ENCODE measurements at places on chromosomes 1 and 21.

DNA sequence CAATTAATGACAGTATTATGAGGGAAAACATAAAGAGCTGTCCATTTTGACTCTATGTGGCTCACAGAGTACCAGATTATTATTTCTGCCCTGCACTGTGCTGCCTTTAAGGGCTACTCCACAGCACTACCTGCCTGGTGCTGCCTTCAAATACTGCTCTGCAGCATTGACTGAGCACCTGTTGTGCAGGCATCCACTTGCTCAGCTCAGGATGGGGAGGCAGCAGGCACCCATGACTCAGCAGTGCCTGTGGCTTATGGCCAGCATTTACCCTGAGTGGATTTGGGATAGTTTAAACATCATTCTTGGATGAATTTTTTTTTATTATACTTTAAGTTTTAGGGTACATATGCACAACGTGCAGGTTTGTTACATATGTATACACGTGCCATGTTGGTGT, 953 bp upstream of the KPRP start:
- no peak for DNase-seq

GRCh38 chr1:234607109-234608024, 2.6 kb downstream of the IRF2BP2 start:
- peak; percentile 49 for DNase-seq

DNA sequence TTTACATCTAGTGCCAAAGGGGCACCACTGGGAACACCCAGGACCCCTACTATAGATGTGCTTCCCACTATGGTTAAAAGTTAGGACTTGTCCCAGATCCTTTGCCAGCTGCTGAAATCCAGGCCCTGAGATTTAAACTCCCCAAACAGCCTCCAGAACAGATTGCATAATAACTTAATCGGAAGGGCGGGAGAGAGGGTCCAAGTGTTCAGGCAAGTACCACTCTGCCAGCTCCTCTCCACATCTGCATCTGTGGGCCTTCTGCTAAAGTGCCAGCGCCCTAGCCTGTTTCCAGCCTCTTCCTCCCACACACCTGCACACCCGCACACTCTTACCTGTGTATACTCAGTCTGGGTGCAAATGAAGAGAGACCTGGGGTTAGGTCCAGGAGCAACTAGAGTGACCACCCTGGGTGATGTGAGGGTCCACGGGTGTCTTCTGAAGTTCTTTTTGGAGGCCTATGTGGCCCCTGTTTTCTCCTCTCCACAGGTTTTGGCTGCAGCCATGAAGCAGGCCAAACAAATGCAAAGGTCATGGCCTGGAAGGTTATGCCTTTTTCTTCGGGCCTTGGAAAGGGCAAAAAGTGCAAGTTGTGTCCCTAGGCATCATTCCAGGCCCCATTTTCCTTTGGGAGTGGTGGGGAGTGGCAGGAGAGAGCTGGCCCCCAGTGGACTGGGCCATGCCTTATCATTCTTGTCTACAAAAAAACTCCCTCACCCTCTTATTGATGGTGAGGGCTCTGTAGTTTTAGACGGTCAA, 29.3 kb downstream of the KIRREL1 start:
- DNase-seq, result no peak

- DNase-seq, result no peak
Measured at GRCh38 chr1:189530162-189530561, 947.5 kb downstream of the BRINP3 start.

DNA sequence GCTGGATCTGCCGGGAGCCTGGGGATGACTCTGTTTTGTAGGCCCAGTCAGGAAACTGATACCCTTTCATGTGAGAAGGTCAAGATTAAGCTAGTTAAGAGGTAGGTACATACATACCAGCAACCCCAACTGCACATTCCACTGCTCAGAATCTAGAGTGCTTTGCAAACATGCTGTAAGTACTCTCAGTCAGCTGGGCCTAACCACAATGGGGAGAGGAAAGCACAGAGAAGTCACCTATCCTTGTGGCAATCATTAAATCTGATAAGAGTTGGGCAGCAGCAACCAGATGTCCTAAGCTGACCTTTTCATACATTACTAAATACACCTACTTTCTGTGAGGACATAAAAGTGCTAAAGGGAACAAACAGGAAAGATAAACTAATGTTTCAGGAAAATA, 2.5 kb downstream of the ETV3 start:
- DNase-seq, result peak; percentile 13

GRCh38 chr1:14612256-14612655, 13.8 kb downstream of the KAZN start:
- DNase-seq, result no peak

GRCh38 chr1:51433972-51434510, 85.0 kb downstream of the EPS15 start:
- DNase-seq, result no peak

DNA sequence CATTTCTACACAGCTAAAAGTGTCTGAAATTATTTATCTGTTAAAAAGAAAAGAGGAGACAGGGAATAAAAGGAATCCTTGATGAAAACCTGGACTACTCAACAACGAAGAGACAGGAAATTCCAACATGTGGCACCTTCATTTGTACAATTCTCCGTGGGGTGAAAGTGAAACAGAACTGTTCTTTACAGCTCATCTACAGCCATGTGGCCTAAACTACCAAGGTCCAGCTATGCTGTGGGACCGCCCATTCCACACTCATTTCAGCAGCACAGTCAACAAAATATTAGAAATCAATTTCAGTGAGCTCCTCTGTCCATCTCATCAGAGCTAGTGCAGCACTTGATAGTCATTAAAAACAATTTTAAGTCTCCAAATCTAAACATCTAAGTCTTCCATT, 44.0 kb downstream of the UBR4 start:
- DNase-seq, result no peak

DNA sequence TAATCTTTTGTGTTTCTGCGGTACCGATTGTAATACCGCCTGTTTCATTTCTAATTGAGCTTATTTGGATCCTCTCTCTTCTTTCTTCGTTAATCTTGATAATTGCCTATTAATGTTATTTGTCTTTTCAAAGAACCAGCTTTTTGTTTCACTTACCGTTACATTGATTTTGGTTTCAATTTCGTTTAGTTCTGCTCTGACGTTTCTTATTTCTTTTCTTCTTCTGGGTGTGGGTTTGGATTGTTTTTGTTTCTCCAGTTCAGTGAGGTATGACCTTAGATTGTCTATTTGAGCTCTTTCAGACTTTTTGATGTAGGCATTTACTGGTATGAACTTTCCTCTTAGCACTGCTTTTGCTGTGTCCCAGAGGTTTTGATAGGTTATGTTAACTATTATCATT, 9.4 kb downstream of the OR2M2 start:
- DNase-seq, result no peak

DNA sequence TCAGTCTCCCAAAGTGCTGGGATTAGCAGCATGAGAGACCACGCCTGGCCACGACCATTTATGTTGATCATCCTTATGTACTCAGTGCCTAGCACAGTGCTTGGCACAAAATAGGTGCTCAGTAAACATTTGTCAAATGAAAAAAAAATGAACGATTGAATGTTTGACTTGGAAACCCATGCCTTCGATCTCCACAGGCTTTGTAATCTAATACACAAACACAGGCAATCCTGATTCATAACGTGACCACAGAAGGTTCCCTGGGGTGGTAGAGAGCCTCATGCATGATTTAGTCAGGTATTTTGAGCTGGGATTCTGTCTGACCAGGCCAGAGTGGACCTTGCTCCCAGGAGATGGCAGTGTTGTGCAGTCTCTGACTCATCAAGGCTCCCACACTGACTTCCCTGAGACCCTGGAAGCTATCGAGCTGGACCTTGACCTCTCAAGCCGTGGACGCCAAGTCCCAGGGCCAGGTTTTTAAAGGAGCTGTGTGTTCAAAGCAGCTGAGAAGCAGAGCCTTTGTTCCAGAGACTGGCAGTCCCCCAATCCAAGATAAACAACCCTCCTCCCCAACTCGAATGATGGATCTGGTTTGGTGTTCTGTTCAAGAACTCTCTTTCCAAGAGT, 81.1 kb downstream of the PGM1 start:
- peak; percentile 13 for DNase-seq

DNA sequence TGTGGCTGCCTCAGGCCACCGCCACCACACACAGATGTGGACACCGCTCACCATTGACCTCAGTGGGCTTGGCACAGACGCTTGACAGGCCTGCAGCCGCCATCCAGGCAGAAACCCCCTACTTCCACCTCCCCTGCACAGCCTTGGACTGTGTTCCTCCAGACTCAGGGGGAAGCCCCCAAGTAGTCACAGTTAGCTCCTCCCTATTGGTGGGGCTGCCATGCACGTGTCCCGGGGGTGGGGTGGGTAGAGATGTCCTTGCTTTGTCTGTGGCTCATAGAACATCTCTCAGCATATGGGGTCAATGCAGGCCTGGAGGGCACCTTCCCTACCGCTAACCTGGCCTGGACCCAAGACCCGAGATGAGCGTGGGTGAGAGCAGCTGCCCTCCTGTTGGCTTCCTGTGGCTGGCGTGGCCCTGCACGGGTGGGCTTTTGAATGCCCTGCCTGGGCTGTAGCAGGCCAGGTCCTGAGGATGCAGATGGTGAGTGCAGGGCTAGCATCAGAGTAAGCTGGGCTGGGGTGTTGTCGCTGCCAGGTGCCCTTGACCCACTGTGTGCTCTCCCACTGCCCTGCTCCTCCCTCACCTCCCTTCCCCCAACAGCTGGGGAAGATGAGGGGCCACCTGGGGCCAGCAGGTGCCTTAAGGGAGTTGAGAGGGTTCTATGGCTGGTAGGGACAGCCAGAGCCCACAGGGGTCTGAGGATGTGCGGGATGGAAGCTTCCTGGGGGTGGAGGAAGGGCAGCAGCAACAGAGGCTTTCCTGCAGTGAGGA, 6.2 kb downstream of the CROCC start:
- no peak for DNase-seq

GRCh38 chr1:168671782-168672181, 57.2 kb downstream of the DPT start:
- no peak for DNase-seq

GRCh38 chr1:110634455-110635311, 28.5 kb upstream of the KCNA2 start:
- DNase-seq, result peak; percentile 88

DNA sequence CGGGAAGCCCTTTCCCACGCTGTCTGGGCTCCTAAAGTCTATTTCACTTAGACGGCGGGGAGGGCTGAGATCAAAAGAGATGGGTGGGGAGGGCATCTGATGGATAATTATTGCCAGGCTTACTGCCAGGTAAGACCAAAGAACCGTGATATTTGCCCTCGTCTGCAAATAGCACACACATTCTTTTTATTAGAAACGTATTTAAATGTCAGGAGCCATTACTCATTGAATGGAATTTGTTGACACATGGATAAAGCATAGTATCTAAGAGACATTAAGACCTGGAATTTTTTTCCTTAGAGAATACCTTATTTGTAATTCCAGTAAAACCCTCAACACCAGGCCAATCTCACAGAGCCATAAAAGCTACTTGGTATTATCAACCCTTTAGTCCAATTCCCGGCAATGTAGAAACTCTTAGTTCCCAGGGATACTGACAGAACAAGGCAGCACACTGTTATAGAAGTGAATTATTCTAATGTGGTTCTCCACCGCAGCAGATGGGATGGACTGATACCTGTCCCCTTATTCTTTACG, 10.6 kb downstream of the URB1 start:
- DNase-seq, result no peak

DNA sequence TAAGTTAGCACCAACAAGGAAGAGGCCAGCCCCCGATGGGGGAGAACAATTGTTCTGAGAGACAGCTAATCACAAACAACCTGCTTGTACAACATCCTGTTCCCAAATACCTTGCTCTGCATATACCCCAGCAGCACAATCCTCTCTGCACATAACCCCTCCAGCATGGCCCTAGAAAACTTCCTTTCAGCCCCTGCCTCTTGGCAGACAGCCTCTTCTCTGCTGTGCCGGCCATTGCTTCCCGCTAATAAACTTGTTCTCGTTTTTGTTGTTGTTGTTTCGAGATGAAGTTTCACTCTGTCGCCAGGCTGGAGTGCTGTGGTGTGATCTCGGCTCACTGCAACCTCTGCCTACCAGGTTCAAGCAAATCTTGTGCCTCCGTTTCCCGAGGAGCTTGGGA, 392.7 kb downstream of the SMYD3 start:
- no peak for DNase-seq

DNA sequence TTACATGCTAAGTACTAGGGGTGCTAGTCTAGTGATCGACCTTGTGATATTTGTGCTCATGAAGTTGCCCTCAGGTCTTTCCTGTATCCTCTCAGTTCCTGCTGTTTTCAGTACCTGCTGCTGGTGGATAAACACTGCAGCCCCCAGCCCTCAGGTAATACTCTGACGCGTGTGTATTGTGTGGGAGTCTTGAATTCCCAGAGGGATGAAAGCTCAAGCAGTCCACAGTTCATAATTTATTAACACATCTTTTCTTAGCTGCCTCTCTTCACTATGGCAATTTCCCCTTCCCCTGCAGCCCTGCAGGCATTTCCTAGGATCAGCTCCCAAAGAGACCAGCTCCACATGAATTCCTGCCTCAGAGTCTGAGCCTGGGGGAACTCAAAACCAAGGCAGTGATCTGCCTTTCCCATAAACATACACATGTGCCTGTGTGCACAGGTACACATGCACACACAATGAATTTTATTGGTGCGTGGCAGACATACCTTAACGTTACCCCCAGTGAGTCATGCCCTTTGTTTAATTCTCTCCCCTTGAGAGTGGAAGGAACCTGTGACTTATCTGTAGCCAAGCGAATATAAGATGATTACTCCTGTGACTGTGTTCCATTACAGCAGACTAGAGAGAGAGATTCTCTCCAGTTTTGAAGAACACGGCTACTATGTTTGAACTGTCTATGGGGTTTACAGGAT, 14.1 kb upstream of the HMGCS2 start:
- no peak for DNase-seq

GRCh38 chr21:26840912-26841311, 4.3 kb downstream of the ADAMTS1 start:
- DNase-seq, result no peak

DNA sequence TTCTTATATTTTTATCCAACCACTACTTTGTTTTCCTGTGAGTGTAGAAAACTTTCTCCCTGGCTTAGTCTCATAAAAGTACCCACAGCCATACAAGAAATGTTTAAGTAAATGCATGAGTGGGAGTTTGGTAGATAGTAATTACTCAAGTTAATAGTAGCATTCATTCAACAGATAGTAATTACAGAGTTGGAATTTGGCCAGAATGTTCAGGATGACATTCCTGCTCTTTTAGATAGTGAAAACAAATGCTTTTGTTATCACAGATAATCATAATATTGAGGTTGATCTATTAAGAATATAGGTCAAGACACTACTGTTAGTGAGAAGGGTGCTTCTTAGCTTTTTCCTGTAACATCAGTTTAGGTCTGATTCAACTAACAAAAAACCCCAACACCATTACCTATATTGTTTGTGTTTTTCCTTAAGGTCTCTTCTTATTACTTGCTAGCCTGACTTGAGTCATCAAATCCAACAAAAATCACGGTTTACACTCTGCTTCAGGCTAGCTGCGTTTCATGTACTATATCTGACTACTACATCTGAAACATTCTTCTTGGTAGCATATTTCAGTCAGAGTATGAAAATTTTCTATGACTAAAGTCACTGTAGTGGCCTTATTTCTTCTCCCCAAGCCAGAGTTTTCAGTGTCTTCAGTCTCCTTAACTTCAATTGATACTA, 163.7 kb downstream of the HS2ST1 start:
- peak; percentile 52 for DNase-seq

- peak; percentile 84 for DNase-seq
Measured at GRCh38 chr1:195195423-195196057, 1412.7 kb downstream of the KCNT2 start.
